IPS DF 6.9 (cell line): ENCODE measurements at places on chromosomes 1 and 21.

GRCh38 chr1:61053226-61053711 is 29.1 kb upstream of the NFIA start:
- no peak for DNase-seq

DNA sequence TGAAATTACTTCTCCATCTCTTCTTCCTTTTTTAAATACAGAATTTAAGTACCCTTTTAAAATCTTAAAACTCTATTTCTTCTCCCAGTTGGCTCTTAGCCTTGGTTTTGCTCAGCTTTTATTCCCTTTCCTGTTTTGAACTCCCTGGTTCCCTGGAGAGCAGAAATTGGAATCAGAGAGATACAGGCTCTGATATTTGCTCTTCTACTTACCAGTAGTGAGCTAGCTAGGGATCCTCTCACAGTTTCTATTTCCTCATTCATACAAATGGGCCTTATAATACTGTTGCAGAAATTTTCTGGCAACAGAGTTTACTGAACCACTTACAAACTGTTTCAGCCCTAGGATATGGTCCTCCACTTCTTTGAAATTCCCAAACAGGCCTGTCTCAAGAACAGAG is 606.3 kb downstream of the NUF2 start:
- no peak for DNase-seq

DNA sequence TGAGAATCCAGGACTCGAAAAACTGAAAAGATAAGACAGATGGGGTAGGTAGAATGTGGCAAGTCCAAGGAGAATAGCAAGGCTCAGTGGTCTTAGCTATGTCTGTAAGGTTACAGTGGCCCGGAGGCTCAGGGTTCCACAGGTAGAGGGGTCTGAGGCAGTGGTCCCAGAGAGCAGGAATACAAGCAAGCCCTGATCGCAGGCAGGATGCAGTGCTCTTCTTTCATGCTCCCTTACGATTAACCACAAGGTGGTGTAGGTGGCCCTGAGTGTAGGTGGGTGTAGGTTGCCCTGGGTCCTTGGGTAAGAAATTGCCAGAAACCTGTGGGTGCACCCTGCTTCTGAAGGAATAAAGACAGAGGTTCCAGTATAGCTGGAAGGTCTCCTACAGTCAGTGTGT is 99.1 kb upstream of the RAB3GAP2 start:
- peak; percentile 39 for DNase-seq

- no peak for DNase-seq
These were observed 3.2 kb downstream of the COL16A1 start for GRCh38 chr1:31700468-31701090.

DNA sequence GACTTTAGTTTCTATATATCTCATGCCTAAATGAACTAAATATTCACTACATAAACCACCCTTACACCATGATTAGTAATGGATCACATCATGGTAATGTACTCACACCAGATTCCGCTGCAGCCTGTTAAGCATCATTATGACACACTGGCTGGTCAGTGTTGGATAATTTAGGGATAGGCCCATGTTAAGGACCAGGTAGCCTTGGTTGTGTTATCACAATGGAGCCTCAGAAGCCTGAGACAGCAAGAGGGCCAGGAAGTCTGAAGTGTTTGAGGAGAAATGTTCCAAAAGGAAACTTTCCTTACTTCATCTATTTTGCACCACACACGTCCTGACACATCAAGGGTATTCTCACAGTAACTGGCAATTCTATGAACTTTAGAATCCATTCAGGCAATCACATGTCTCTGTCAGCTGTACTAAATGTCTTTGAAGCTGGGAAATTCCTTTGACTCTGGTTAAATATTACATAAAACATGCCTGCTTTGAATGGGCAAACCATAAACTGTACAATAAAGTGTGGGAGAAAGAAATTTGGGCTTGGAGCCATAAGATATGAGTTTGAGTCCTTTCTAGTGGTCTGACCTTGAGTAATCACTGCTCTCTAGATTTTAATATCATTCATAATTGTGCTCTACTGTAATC is 105.3 kb upstream of the DPT start:
- no peak for DNase-seq

DNA sequence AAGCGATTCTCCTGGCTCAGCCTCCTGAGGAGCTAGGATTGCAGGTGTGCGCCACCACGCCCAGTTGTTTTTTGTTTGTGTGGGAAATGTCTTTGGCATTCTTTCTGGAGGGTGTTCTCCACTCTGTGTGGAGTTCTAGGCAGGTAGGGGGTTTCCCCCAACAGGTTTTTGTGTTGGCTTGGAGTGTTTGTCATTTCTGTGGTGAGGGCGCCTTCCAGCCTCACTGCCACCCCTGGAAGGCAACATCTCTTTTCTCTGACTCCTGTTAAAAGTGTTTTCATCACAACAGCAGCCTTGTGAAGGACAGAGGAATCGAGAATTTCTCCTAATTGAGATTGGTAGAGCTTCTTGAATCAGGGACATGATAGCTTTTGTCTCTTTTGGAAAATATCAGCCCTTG is 69.7 kb downstream of the PRKCZ start:
- no peak for DNase-seq

GRCh38 chr1:109025694-109026093 is 16.2 kb downstream of the WDR47 start:
- no peak for DNase-seq

GRCh38 chr1:39958403-39959200 is 3.7 kb downstream of the MFSD2A start:
- no peak for DNase-seq

DNA sequence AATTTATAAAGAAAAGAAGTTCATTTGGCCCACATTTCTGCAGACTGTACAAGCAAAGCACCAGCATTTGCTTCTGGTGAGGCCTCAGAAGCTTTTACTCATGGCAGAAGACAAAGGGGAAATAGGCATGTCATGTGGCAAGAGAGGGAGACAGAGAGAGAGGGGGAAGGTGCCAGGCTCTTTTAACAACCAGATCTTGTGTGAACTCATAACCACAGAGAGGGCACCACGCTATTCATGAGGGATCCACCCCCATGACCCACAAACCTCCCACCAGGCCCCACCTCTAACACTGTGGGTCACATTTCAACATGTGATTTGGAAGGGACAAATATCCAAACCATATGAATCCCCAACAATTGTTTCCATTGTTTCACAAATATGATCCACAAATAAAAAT is 467.9 kb downstream of the SIPA1L2 start:
- no peak for DNase-seq

DNA sequence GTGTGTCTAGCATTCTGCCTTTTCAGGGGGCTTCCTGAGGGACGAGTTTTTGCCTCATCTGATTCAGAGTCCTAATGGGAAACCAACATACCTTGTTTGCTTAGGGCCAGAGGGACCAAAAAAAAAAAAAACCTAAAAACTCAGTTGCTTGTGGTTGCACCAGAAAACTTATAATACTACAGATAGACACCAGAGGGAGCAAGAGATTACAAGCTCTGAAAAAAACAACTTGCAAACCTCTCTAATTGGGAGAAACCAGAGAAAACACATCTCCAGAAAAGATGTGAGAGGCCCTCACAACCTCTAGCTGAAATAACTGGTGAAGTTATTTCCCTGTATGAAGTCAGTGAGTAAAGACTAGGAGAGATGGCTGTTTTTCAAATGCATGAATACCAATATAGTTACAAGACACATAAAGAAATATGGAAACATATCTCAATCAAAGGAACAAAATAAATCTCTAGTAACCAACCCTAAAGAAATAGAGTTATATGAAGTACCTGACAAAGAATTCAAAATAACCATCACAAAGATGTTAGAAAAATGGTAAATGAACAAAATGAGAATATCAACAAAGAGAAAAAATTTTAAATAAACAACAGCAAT is 233.7 kb upstream of the NFIA start:
- DNase-seq = no peak

- no peak for DNase-seq
These were observed 42.5 kb downstream of the IFI44 start for GRCh38 chr1:78691995-78692747.

GRCh38 chr1:236159704-236160539 is 17.6 kb downstream of the GPR137B start:
- no peak for DNase-seq

GRCh38 chr21:33901412-33902288 is 14.0 kb downstream of the ATP5PO start:
- no peak for DNase-seq

DNA sequence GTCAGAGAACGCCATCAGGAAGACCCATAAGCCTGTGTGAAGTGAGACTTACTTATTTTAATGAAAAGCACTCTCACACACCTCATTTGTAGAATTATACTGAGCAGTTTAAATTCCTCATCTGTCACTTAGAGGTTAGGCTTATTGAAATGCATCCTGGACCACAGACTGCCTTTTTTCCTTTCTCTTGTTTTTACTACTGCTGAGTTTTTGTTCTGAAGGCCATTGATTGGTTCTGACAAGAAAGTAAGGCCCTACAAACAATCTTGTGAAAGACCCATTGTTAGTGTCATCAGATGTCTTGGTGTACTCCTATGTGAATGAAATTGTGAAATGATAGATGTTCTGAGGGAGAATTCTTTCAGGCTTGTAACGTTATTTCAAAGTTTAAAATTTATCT is 1343.3 kb upstream of the ADGRL2 start:
- DNase-seq = no peak

DNA sequence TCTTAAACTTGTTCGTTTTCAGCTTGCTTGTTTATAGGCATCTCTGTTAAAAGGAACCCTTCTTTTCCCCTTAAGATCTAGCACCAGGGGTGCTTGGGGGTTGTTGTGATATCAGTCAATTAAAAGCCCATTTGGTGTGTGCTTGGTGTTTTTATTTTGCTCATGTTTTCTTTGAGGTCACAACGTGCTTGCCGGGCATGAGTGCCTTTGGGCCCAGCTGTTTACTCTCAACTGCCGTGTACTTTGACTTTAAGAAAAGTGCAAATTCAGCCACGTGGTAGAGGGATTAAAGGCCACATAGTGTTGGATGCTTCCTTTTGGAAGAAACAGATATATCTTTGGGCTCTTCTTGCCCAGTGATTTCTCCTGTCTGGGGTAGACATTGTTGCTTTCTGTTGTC is 10.5 kb downstream of the ARID1A start:
- DNase-seq = no peak

- no peak for DNase-seq
These were observed 819 bp upstream of the GPR3 start for GRCh38 chr1:27391511-27392095.

DNA sequence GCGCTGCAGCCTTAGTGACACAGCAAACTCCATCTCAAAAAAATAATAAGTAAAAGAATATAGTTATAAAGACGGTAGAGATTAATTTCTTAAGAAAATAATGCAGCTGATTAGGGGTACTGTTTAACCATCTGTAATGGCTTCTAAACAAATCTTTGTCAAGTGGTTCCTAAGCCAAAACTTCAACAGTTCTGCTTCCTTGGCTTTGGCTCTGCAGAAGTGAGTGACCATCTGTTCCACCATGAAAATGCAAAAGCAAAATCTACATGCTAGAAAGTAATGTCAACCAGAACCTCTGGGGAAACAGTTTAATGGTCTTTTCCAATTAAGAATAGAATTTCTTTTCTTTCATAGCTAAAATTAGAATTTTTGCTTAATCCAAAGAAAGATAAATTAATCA is 8.3 kb upstream of the SH2D5 start:
- DNase-seq = no peak

GRCh38 chr1:171422511-171422910 is 62.8 kb upstream of the PRRC2C start:
- DNase-seq = no peak

- no peak for DNase-seq
These were observed 191.7 kb downstream of the HS2ST1 start for GRCh38 chr1:87106144-87106543.

- DNase-seq = no peak
These were observed 503 bp upstream of the PIGM start for GRCh38 chr1:160032165-160032820.

DNA sequence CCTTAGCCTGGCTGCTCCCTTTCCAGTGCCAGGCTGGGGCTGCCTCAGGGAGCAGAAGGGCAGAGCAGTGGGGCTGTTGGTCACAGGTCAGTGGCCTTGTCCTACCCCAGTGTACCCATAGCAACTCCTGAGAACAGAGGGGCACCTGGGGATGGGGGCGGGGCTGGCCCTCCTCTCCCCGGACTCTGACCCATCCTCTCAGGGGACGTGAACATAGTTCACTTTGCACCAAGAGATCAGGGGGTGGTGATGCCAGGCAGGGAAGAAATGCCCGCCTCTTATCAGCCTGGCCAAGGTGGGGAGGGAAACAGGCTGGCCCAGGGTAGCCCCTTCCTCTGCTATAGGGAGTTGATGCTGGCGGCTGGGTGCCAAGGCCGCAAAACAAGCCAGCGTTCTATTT is 4.9 kb downstream of the ETNK2 start:
- no peak for DNase-seq

DNA sequence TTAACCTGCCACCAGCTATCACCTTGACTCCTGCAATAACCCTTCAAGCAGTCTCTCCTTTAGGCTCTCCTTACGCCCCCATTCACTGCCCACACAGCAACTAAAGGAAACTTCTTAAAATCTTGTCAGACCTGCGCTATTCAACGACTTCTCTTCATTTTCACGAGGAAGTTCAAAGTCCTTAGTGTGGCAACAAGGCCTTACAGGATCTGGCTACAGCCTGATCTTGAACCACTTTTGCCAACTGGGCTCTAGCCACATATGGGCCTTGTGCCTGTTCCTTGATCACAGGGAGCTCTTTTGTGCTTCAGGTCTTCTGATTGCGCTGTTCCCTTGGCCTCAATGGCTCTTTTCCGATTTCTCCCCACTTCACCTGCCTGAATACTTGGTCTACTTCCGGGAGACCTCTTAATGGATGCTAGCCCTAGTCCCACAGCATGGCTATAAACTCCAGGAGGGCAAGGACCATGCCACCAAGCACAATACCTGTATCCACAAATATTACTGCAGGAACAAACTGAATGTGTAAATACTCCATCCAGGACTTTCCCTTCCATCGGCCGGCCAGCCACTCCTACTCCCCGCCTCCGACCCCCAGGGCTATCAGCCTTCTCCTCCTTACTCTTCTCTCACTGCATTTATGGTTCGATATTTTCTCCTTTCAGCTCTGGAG is 2.3 kb upstream of the CTNNBIP1 start:
- no peak for DNase-seq

- DNase-seq = no peak
These were observed 29.7 kb downstream of the ECE1 start for GRCh38 chr1:21260405-21261125.

- DNase-seq = peak; percentile 27
These were observed 66.3 kb upstream of the DIRAS3 start for GRCh38 chr1:68116643-68117235.
